ENCODE measurements at places on chromosomes 4 and X.

DNA sequence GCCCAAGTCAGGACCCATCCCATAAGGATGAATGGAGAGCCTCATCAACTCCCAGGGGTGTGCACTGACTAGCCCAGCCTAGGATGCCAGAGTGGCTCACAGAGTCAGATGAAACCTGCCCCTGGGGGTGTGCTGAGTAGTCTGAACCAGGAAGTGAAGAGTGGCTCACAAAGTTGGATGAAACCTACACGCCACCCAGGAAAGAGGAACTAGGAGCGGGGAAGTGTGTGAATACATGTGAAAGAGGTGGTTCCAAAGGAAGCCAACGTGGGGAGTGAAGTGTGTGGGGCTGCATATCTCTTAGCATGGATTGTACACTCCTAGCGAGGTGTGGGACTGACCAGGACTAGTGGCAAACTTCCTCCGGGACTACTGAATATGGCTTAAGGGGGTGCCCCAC, 902.1 kb upstream of the NDST4 start:
- DNase-seq: no peak

- no peak for DNase-seq
Measured at GRCh38 chrX:3771766-3772165, 58.3 kb upstream of the PRKX start.

- no peak for DNase-seq
Measured at GRCh38 chr4:112813790-112814189, 176.8 kb downstream of the LARP7 start.

GRCh38 chr4:88002786-88003185, 4.6 kb upstream of the PKD2 start:
- DNase-seq: no peak

- no peak for DNase-seq
Measured at GRCh38 chr4:1980561-1981041, 28.2 kb downstream of the NELFA start.

DNA sequence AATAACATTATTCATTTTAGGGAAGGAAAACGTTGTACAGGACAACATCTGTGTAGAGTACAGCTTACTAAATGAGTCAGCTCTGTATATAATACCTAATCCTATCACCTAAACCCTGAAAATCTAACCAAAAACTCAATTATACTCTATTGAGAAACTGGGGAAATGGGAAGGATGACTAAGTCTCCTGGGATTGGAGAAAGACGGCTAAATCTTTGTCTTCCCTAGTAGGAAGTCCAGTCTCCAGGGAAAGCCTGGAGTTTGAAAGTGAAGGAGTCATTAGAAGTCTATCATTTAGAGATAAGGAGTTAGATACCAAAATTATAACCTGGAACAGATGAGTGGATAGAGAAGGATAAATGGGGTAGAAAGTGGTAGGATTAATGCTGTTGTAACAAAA, 286.5 kb downstream of the STK32B start:
- no peak for DNase-seq

DNA sequence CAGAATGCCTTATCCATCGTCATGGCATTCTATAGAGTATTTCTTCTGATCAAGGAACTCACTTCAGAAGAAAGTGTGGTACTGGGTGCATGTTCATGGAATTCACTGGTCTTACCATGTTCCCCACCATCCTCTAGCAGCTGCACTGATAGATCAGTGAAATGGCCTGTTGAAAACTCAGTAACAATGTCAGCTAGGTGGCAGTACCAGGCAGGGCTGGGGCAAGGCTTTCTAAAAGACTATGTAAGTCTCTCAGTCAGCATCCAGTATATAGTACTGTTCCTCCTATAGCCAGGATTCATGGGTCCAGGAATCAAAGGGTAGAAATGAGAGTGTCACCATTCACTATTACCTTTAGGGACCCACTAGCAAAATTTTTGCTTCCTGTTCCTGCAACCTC, 15.8 kb upstream of the LDB2 start:
- DNase-seq: peak; percentile 1

- no peak for DNase-seq
Measured at GRCh38 chrX:31555506-31555905, 483.7 kb upstream of the FTHL17 start.

DNA sequence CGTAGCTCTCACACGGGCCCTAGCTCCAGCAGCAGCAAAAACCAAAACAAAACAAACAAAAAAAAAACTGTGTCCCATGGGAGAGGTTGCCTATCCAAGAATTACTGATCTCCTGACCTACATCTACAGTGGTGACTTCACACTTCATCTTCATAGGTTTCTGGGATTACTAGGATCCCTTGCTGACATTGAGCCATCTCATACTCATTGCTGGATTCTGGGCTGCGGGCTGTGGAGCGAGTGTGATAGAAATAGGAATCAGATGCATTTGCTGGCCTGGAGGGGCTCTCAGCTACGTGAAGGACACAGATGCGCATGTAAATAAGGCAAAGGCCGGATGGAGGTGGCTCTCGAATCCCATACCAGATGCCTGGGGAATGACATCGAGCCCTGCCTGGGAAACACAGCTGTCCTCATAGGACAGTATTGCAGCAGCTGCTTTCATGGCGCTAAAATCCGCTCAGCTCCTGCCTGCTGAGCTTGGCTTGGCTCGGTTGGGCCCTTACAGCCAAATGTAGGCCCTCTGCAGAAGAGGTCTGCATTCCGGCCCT, 41.7 kb downstream of the CNGA2 start:
- no peak for DNase-seq

GRCh38 chr4:22428441-22428840, 87.4 kb downstream of the ADGRA3 start:
- DNase-seq: no peak

GRCh38 chrX:106510713-106511403, 100.9 kb upstream of the RADX start:
- no peak for DNase-seq

- DNase-seq: no peak
Measured at GRCh38 chrX:11944501-11944900, 186.5 kb downstream of the MSL3 start.

DNA sequence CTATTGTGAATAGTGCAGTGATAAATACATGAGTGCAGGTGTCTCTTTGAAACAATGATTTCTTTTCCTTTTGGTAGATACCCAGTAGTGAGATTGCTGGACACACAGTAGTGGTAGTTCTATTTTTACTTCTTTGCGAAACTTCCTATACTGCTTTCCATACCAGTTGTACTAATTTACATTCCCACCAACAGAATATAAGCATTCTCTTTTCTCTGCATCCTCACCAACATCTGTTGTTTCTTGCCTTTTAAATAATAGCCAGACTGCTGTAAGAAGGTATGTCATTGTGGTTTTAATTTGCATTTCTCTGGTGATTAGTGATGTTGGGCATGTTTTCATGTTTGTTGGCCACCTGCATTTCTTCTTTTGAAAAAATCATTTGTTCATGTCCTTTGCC, 105.9 kb downstream of the COL4A6 start:
- DNase-seq: no peak

DNA sequence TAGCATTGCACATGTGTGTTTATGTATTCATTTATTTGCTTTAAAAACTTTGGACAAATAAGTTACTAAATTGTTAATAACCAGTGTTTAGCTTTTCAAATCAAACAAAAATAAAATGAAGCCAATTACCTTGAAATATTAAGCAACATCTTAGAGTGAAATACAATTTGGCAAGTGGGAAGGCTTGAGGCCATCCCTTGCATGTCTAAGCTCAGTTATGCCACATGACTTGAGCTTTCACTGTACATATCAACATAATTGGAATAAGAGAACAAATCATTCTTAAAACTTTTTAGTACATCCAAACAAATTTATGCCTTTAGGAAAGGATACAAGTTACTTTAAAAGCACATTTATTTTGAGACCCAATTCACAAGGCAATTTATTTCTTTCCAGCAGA, 640.6 kb downstream of the SPRY1 start:
- no peak for DNase-seq

DNA sequence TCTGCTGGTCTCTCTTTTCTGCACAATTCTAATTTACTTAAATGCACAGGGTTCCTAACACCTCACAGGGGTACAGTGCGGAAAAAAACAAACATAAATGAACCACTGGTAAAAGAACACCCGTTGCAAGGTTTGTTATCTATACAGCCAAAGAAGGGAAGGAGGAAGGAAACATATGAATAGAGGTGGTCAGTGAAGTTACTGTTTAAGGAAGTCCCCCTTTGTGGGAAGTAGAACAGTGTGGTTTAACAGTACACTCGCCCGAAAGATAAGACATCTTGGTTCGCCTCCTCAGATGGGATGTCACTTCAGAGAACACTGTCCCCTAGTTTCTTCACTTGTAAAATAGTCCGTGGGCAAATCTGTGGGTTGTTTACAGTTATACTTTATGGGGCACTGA, 57.5 kb downstream of the TEC start:
- peak; percentile 87 for DNase-seq

DNA sequence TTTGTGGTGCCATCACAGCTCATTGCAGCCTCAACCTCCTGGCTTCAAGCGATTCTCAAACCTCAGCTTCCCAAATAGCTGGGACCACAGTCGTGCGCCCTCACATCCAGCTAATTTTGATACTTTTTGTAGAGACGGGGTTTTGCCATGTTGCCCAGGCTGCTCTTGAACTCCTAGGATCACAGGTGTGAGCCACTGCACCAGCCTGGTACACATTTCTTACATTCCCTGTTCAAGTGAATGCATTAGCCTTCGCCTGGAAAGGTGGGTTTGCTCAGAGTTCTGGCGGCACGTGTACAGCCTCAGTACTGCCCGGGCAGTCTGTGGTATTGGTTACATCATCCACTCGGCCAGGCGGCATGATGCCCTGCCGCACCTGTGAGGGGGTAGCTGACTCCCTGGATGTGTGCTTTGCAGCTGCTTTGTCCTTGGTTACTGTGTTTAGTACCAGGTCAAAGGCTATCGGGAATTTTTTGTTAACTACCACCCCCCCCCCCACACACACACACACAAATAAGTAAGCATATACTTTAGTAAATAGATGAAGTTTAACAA, 57.1 kb downstream of the TNIP2 start:
- DNase-seq: no peak

DNA sequence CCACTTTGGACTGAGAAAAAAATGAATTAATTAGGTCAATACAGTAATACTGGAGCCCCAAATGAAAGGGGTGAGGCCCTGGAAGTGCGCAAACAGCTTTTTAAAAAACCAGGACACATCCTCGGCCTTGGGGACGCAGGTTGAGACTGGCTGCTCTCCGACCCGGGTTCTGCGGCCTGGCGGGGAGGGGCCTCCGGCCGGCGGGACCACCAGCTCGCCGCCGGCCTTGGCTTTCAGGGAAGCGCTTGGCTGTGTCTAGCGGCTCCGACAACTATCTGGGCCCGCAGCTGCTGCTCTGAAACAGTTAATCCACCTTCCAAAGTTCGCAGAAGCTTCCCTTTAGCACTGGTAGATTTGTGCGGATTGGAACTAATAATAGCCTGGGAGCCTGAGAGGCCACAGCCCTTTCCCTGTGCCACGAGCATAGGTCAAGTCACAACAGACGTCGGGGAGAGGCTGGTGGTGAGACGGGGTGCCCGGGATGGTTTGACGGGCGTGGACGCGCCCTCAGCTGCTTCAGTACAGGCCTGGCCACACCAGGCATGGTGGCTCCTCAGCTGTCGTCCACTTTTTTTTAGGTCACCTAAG, 1.1 kb upstream of the SEL1L3 start:
- DNase-seq: no peak

DNA sequence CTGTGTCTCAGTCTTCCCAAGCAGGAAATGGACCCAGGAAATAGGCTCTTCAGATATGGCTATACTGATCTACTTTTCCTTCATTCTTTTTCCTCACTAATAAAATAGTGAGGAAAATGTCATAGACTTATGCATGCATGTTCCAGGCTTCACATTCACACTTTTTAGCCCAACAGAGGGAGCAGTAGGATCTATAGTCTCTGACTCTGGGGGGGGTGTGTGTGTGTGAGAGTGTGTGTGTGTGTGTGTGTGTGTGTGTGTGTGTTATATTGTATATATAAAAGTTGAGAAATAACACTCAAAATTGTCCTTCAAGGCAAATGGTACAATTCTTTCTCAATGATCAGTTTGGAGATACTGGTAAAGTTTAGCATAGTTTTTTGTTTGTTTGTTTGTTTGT, 297.2 kb upstream of the GALNT7 start:
- DNase-seq: no peak

- DNase-seq: no peak
Measured at GRCh38 chrX:25181775-25182174, 166.0 kb upstream of the ARX start.

GRCh38 chrX:153455571-153455970, 9.7 kb upstream of the TREX2 start:
- DNase-seq: no peak

DNA sequence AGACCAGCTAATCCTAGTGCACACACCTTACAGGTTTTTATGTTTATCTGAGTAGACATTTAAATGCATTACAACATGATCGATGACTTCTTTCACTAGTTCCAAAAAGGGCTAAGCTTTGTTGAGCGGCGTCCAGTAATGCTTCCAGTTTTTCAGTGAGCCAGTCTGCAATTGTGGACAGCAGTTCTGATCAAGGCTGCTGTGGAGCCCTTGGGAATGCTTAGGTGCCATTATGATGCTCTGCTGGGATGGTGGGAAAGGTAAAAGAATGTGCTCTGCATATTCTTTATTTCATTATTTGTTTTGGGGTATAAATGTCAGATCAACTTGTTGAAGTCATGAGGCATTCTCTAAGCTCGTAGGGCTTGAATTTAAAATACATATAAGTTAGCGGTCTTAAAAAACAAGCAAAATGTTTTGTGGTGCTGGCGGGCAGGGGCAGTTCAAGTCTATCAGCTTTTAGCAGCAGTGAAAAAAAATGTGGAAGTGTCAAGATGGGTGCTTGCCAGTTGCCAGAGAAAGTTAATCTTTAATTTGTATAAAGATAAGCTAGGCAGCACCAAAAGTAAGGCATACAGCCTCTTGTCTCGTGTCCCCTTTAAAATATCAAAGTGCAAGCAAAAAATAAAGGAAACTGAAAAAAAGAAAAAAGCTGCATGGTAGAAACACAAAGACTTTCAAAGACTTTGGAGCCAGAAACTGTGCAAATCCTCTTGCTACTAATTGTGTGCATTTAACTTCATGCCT, 5.8 kb downstream of the MID1IP1 start:
- no peak for DNase-seq

- DNase-seq: no peak
Measured at GRCh38 chrX:63387411-63387810, 36.3 kb upstream of the SPIN4 start.

Measured in AML-193 (cell line).